ENCODE measurements at places on chromosomes 2 and 18. TPM values are rescaled to one million over a fixed set of nuclear protein-coding genes. Genes with fewer than 3 reads are reported as not detected.

LYG1 gene
- 0.49 TPM for total RNA-seq

CXCR2 gene
- not detected for total RNA-seq

PMAIP1 gene
- total RNA-seq: 2.1 TPM

FHOD3 gene
- total RNA-seq: not detected

TMEM182 gene
- total RNA-seq: 10.6 TPM

SIX3 gene
- total RNA-seq: not detected

DNA sequence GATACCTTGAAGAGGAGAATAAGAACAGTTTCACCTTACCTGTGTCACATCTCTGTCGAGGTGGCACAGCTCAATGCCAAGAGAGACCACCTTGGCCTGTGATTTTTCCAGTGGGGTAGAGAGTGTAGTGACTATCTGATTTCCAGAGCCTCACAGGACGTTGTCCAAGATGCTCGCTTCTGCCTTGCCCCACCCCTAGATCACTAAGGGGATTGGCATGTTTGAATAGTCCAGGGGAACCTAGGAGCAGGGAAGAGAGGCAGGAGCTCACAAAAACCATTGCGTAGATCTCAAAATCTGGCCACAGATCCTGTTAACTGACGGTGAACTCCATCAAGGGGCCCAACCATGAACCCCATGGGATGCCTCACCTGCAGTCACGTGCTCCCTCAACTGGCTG, 24.2 kb downstream of the TMEM178A start:
- peaks cover 21% of the 10 kb centered on the region for H3K27me3 ChIP-seq
- no peaks in the 10 kb centered on the region for H3K36me3 ChIP-seq
- H3K27ac ChIP-seq: no peak overlapping the region
- no peak for DNase-seq
- H3K4me1 ChIP-seq: peaks cover 9% of the 10 kb centered on the region

- H3K36me3 ChIP-seq: no peaks in the 10 kb centered on the region
- 0 out of 2 replicates have a peak, but pooled peaks cover 1% of the 10 kb centered on the region for H3K4me1 ChIP-seq
- no peak for DNase-seq
- no peak overlapping the region for H3K27ac ChIP-seq
Measured at GRCh38 chr18:54192900-54193299, 31.6 kb downstream of the MBD2 start.

DNA sequence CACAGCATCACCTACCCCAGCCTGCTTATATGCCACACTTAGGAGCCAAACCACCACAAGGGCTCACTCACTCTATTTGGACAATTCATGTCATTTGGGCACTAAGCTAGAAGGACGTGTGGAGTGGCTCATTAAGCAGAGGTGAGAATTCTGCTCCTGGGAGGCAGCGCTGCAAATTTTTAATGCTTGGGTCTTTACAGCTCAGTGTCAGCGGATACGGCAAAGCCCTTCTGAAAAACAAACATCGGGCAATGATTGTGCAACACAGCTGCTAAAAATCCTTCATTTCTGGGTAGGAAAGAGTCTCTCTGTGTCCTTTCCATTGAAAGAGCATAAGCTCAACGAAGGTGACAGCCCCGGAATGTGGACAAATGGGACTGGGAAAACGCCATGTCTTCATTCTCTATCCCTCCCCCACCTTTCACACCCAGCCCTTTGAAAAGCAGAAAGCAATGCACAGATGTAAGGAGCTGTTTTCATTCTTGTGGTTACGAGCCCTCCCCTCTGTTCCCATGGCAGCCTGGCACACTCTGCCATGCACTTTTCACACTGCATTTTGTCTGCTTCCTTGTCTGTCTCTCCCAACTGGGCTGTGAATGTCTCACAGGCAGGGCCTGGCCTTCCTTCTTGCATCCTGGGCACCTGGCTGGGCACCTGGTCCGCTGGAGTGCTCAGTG, 16.0 kb downstream of the TMEM177 start:
- no peaks in the 10 kb centered on the region for H3K36me3 ChIP-seq
- H3K4me3 ChIP-seq: no peak overlapping the region
- H3K27me3 ChIP-seq: no peaks in the 10 kb centered on the region
- peak overlapping the region; percentile 1 for H3K27ac ChIP-seq
- peaks cover 90% of the 10 kb centered on the region for H3K4me1 ChIP-seq

GRCh38 chr2:235614900-235615712, 121.3 kb downstream of the AGAP1 start:
- peak; percentile 53 for DNase-seq
- peak overlapping the region; percentile 52 for H3K4me3 ChIP-seq
- peaks cover 29% of the 10 kb centered on the region for H3K4me1 ChIP-seq
- no peaks in the 10 kb centered on the region for H3K36me3 ChIP-seq
- H3K27ac ChIP-seq: peak overlapping the region; percentile 35

DNA sequence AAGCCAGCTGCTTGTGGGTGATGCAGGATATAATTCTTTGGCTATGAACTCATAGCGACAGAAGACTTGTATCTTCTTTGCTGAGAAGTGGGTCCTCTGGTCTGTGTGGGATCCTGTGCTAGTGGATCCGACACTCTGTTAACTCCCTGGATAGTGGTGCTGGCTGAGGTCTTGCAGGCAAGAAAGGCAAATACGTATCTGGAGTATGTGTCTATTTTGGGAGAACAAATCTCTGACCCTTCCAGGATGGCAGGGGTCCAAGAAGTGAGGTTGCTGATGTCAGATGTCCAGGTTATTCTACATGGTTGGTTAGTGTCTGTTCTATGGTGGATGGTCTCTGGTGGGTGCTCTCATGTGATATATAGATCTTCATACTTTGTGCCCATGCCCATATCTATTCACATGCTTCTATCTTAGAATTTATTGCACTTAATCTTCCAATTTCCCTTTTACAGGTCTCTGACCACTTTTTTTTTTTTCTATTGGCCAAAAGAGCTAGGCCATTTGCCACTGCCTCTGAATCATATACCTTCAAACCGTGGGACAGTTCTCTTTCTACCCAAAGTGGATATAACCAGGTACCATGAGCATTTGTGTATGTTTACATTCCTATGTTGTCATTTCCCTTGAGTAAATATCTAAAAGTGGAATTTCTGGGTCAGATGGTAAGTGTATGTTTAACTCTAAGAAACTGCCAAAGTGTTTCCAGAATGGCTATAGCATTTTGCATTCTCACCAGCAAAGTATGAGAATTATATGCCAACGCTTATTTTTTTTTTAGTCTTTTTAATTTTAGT, 45.1 kb upstream of the RBMS1 start:
- no peak overlapping the region for H3K27ac ChIP-seq
- H3K4me1 ChIP-seq: 0 out of 2 replicates have a peak, but pooled peaks cover 4% of the 10 kb centered on the region

- no peaks in the 10 kb centered on the region for H3K36me3 ChIP-seq
- no peaks in the 10 kb centered on the region for H3K27me3 ChIP-seq
- H3K27ac ChIP-seq: no peak overlapping the region
- DNase-seq: no peak
Measured at GRCh38 chr2:80102026-80102425, 202.5 kb downstream of the LRRTM1 start.

- no peak overlapping the region for H3K4me3 ChIP-seq
- no peaks in the 10 kb centered on the region for H3K4me1 ChIP-seq
- DNase-seq: no peak
- H3K36me3 ChIP-seq: 0 out of 3 replicates have a peak, but pooled peaks cover 4% of the 10 kb centered on the region
- no peak overlapping the region for H3K27ac ChIP-seq
Measured at GRCh38 chr18:2534906-2535305, 36.4 kb downstream of the METTL4 start.

DNA sequence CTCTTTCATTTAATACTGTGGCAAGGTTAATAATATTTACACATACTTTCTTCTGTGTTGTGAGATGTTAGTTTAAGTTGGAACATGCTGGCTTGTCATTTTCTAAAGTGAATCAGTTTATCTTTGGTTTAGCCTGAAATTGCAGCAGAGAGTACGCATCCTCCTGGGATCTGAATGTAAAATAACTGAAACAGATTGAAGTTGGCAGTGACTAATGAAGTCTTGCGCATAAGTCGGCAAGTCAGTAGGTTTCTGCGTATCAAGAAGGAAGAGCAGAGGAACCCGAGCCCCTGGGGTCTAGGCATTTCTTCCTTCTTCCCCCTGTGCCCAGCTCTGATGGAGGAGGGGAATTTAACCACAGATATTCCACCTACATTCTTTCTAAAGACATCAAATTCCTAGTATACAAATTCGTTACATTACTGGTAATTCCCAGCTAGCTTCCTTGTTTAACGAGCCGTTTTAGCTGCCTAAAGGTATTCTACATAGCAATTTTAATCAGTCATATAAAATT, 392.1 kb upstream of the RAB12 start:
- no peak overlapping the region for H3K4me3 ChIP-seq
- no peak overlapping the region for H3K27ac ChIP-seq
- H3K4me1 ChIP-seq: no peaks in the 10 kb centered on the region
- H3K27me3 ChIP-seq: no peaks in the 10 kb centered on the region

GRCh38 chr18:6352275-6352674, 62.4 kb downstream of the L3MBTL4 start:
- no peak overlapping the region for H3K4me3 ChIP-seq
- H3K4me1 ChIP-seq: no peaks in the 10 kb centered on the region
- no peak for DNase-seq

DNA sequence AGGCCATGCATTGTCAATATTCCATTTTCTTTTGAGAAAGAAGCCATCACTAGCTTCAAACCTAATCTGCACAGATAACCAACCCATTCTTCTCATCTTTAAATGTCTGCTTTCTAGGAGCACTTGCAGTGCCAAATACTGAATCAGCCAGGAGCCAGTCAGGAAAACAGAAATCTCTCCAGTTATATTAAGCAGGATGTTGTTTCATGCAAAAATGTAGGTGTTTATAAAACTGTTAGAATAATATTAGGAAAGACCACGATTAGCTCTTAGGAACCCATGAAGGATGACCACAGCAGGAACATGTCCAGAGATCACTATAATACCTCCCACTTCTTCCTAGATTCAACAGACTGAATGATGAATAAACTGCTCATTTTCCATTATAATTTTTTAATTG, 86.0 kb downstream of the TTC32 start:
- no peaks in the 10 kb centered on the region for H3K36me3 ChIP-seq
- H3K4me3 ChIP-seq: no peak overlapping the region
- H3K27me3 ChIP-seq: no peaks in the 10 kb centered on the region
- H3K4me1 ChIP-seq: no peaks in the 10 kb centered on the region
- DNase-seq: no peak

DNA sequence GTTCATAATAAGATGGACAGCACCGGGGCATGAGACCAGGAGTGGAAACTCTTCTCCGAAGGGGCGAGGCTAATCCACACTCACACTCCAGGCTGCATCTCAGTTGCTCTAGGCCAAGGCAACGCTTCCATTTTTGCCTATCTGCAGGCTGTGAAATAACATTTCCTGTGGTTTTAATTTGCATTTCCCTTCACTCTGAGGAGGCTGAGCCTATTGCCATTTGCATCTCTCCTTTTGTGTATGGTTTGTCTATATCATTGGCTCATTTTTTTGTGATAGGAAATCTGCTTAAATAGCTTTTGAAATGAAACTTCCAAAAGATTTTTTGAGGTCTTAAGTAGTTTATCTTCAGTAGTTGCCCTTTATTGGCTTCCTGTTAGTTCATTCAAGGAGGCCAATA, 57.6 kb downstream of the TPGS2 start:
- no peaks in the 10 kb centered on the region for H3K4me1 ChIP-seq
- H3K27ac ChIP-seq: no peak overlapping the region
- no peaks in the 10 kb centered on the region for H3K36me3 ChIP-seq
- no peaks in the 10 kb centered on the region for H3K27me3 ChIP-seq

- H3K27me3 ChIP-seq: no peaks in the 10 kb centered on the region
- no peak overlapping the region for H3K4me3 ChIP-seq
- no peaks in the 10 kb centered on the region for H3K36me3 ChIP-seq
- H3K27ac ChIP-seq: no peak overlapping the region
- no peaks in the 10 kb centered on the region for H3K4me1 ChIP-seq
- no peak for DNase-seq
Measured at GRCh38 chr18:55650363-55650870, 62.4 kb upstream of the TCF4 start.

DNA sequence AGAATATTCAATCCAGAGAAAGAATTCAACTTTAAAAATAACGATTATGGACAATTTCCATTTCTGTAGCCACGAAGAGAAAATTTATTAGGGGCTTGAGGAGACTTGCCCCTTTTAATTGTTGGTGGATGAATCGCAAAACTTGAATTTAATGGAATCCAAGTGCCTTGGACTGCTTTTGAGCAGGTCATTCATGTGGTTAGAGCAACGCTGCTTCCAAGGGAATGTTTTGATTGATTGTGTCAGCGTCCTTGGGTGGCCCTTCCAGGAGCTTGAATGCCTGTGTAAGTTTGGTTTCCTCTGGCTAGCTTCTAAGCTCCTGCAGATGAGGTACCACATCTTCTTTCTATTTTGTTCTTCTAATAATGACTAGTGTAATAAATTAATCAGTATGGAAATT, 213.4 kb downstream of the LTBP1 start:
- H3K4me3 ChIP-seq: no peak overlapping the region
- H3K27me3 ChIP-seq: no peaks in the 10 kb centered on the region
- DNase-seq: no peak
- H3K4me1 ChIP-seq: no peaks in the 10 kb centered on the region
- no peak overlapping the region for H3K27ac ChIP-seq

- no peaks in the 10 kb centered on the region for H3K36me3 ChIP-seq
- 0 out of 3 replicates have a peak, but pooled peaks cover 4% of the 10 kb centered on the region for H3K27me3 ChIP-seq
- H3K27ac ChIP-seq: no peak overlapping the region
Measured at GRCh38 chr2:223511168-223511567, 91.0 kb downstream of the SCG2 start.

- no peak overlapping the region for H3K27ac ChIP-seq
- no peak overlapping the region for H3K4me3 ChIP-seq
- H3K4me1 ChIP-seq: no peaks in the 10 kb centered on the region
- H3K27me3 ChIP-seq: no peaks in the 10 kb centered on the region
- DNase-seq: no peak
- no peaks in the 10 kb centered on the region for H3K36me3 ChIP-seq
Measured at GRCh38 chr2:126358122-126358521, 297.8 kb upstream of the GYPC start.

- peaks cover 23% of the 10 kb centered on the region for H3K4me1 ChIP-seq
- no peaks in the 10 kb centered on the region for H3K27me3 ChIP-seq
- H3K36me3 ChIP-seq: no peaks in the 10 kb centered on the region
- H3K4me3 ChIP-seq: peak overlapping the region; percentile 78
Measured at GRCh38 chr18:62717169-62717924, 2.0 kb downstream of the PHLPP1 start.

DNA sequence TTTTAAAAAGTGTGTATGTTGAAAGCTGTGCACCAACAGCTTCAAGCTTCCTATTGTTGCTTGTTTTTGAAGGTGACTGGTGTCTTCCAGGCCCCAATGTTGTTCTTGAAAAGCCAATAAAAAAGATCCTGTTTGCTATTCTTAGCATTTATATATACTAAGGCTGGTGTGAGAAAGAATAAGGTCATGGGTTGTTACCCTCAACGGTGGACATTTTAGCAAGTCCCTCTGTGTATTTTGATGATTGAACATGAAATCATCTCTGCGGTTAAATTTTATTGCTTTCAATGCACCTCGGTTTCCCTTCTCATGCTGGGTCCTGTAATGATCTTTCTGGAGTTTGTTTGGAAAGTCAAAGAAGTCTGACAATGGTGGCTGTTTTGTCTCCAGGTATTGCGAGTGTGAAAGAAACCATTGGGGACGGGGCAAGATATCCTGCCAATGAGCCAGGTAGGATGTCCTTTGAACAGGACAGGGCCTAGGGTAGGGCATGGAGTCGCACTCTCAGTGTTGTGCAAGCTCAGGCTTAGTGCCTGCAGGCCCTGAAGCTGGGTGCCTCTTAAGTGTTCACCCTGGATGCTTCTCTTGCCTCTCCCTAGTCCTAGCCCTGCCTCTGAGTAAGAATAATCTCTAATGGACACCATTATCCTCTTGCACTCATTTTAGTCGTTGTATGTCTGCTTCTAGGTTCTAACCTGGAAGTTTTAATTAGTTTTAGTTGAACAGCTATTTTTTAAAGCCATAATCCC, 16.0 kb upstream of the KLF7 start:
- H3K36me3 ChIP-seq: no peaks in the 10 kb centered on the region
- no peaks in the 10 kb centered on the region for H3K4me1 ChIP-seq

Measured in HepG2 (cell line).